ENCODE measurements at places on chromosomes 6 and 20. TPM values are rescaled to one million over a fixed set of nuclear protein-coding genes. Genes with fewer than 3 reads are reported as not detected.

Gene CALHM5
- total RNA-seq: 0.04 TPM

Gene SLC44A4
- 0.16 TPM for total RNA-seq

Gene DEFB127
- total RNA-seq: not detected

Gene PDYN
- total RNA-seq: not detected

Gene LHFPL5
- total RNA-seq: not detected
